Right hindlimb (tissue), 1 donor: ENCODE measurements at places on chromosomes 11 and 22.

DNA sequence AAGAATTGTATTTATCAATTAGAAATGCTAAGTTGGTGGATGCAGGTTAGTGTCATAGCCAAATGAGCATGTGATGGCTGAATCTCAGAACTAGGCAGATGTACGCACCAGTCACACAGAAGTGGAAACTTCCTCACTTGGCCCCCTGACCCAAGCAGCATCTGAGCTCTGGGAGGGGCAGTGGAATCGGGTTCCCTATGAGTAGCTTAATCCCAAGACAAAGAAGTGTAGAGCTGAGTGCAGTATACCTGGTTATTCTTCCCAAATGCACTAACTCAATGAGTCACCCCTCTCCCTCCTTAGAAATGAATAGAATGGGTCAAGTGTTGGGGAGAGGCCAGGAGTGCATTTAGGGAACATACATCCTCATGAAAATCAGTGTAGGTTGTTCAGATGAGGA, 224.6 kb downstream of the FAT3 start:
- no peak for DNase-seq

DNA sequence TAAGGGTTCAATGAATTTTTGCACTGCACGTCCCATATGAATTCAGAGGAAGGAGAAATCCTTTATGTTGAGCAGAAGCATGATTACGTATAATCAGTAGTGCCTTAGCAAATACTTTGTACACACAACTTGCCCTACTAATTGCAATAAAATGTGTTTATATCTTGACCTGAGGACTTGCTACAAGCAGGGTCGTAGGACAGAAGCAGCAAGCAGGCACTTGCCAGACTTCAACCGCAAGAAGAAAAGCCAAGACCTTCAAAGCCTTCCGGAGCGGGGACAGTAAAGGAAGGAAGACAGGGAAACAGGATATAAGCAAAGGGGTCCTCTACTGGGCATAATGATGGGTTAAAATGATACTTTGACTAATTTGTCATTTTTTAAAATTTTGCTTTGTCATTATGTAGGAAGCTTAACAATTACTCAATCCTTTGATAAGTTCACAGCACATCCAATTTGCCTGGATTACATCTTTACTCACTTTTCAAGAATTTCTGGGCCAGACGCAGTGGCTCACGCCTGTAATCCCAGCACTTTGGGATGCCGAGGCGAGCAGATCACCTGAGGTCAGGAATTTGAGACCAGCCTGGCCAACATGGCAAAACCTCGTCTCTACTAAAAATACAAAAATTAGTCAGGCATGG, 23.2 kb upstream of the UBASH3B start:
- no peak for DNase-seq

- DNase-seq = no peak
Observed at GRCh38 chr11:3010521-3011275, 18.6 kb upstream of the NAP1L4 start.

- DNase-seq = no peak
Observed at GRCh38 chr11:134013518-134013917, 55.4 kb upstream of the JAM3 start.

DNA sequence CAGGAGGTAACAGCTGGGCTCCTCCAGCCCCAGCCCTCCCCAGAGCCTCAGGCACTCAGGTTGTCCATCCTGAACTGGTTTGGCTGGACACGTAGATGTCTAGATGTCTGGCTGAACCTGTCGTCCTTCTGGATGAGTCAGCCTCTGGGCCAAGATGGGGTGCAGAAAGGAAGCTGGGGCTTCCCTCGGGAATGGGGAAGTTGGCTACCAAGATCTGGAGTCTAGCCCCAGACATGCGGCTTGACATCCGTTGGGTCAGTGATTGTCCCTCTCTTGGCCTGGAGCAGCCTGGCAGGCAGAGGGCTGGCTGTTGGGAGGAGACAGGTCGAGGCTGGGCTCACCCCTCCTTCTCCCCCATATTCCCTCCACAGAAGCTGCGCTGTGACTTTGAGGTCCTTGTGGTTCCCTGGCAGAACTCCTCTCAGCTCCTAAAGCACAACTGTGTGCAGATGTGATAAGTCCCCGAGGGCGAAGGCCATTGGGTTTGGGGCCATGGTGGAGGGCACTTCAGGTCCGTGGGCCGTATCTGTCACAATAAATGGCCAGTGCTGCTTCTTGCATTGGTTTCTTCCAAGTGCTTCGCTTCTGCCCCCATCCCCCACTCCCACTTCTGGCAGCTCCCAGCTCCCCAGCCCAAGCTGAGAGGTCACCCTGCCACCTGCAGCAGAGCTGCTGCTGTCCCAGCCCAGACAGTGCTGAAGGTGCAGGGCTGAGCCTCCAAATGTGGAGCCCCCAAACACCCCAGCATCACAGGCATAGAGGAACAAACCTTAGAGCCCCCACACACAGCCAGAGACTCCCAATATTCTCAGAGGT, 1.3 kb downstream of the CST6 start:
- DNase-seq = no peak
